Thyroid gland (tissue), 4 donors: ENCODE measurements at places on chromosomes 16 and 17. TPM values are rescaled to one million over a fixed set of nuclear protein-coding genes. Genes with fewer than 3 reads are reported as not detected.
A peak's percentile ranks its signal among the peaks of the same experiment; 100 is the strongest.

- H3K27ac ChIP-seq = no peak overlapping the region
- DNase-seq = no peak
- no peak overlapping the region for H3K4me3 ChIP-seq
- H3K4me1 ChIP-seq = no peaks in the 10 kb centered on the region
- no peaks in the 10 kb centered on the region for H3K27me3 ChIP-seq
These were observed 41.4 kb upstream of the FBXO47 start for GRCh38 chr17:39008633-39009032.

DNA sequence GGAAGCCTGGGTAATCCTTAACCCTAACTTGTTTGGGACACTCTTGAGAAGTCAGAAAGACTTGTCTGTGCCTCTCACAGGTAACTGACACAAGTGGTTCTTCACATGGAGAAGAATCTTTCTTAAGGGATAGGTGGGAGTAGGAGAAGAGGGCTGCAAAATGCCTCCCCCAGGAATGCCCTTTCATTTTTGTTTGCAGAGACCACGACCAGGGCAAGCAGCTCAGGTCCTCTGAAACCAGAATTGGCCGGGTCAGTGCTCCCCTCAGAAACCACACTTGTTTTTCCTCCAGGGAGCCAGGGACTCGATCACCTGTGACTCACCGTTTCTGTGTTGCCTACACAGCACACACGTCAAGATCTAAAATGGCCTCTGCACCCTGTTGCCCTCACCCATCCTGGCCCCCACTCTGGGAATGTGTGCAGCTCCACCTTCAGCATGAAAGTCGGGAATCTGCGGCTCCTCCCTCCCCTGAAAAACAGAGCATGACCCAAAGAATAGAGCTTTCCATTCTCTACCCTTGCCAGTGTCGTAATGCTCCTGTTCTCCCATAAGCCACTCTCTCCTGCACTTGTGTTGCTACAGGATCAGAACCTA lies 36.1 kb downstream of the HNF1B start:
- H3K27ac ChIP-seq = no peak overlapping the region
- H3K36me3 ChIP-seq = no peaks in the 10 kb centered on the region
- H3K4me1 ChIP-seq = no peaks in the 10 kb centered on the region
- H3K27me3 ChIP-seq = no peaks in the 10 kb centered on the region

- H3K27me3 ChIP-seq = no peaks in the 10 kb centered on the region
- DNase-seq = peak; percentile 38
- no peak overlapping the region for H3K27ac ChIP-seq
- no peak overlapping the region for H3K4me3 ChIP-seq
These were observed 20.5 kb downstream of the EFTUD2 start for GRCh38 chr17:44878627-44879221.

GRCh38 chr17:65527857-65528591 lies 33.4 kb downstream of the AXIN2 start:
- peaks cover 1% of the 10 kb centered on the region for H3K36me3 ChIP-seq
- no peaks in the 10 kb centered on the region for H3K27me3 ChIP-seq
- no peak overlapping the region for H3K27ac ChIP-seq
- peaks cover 34% of the 10 kb centered on the region for H3K4me1 ChIP-seq
- DNase-seq = no peak

DNA sequence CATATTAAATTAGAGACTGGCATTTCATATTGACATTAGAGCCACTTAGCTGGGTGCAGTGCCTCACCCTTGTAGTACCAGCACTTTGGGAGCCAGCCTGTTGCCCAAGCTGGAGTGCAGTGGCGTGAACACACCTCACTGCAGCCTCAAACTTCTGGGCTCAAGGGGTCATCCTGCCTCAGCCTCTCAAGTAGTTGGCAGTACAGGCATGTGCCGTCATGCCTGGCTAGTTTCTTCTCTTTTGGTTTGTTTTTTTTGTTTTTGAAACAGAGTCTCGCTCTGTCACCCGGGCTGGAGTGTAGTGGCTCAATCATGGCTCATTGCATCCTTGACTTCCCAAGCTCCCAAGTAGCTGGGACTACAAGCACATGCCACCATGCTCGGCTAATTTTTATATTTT lies 8.7 kb downstream of the PPM1E start:
- H3K4me3 ChIP-seq = no peak overlapping the region
- H3K27me3 ChIP-seq = no peaks in the 10 kb centered on the region
- no peaks in the 10 kb centered on the region for H3K36me3 ChIP-seq
- H3K27ac ChIP-seq = no peak overlapping the region
- no peaks in the 10 kb centered on the region for H3K4me1 ChIP-seq

GRCh38 chr16:89000207-89000959 lies 23.4 kb upstream of the CBFA2T3 start:
- H3K4me1 ChIP-seq = no peaks in the 10 kb centered on the region
- no peak overlapping the region for H3K4me3 ChIP-seq
- no peak for DNase-seq
- H3K27ac ChIP-seq = no peak overlapping the region
- H3K27me3 ChIP-seq = no peaks in the 10 kb centered on the region

DNA sequence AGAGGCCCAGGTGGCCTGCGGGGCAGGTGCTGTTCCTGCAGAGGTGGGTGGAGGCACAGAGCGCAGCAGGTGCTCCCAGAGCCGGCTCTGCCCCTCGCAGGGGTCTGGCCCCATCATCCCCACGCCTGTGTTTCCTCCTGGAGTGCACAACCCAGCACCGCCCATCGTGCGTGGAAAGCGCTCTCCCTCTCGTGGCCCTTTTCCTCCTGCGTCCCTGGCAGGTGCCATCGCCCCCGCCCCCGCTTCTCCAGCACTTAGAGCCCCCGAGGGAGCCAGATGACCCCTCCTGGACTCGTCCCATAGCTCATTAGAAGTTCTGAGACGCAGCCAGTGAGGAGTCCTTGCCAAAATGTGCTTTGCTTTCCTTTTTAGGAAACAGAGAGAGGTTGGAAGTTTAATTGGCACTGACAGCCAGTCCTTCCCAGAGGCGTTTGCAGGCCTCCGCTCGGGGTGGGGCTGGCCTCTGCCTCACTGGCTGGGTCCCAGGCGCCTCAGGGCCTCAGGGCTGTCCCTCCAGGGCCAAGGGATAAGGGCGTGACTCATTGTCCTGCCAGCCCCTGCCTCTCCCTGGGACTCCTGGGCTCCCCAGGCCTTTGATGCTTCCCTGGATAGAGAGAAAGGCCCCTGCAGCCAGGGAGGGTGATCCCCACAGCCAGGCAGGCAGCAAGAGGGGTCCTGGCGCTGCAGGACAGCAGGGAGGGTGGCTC lies 32.2 kb upstream of the CHMP6 start:
- no peaks in the 10 kb centered on the region for H3K36me3 ChIP-seq
- no peaks in the 10 kb centered on the region for H3K4me1 ChIP-seq
- DNase-seq = no peak

DNA sequence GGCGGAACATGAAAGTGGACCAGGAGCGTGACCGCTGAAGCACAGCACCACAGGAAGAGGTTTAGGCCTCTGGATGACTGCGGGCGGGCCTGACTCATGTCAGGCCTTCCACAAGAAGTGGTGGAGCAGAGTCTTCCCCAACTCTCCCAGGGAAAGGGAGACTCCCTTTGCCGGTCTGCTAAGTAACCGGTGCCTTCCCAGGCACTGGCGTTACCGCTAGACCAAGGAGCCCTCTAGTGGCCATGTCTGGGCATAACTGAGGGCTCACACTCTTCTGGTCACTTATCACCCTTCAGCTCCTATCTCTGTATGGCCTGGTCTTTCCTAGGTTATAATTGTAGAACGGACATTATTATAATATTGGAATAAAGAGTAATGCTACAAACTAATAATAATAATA lies 1931.9 kb downstream of the TP53TG3F start:
- no peak overlapping the region for H3K4me3 ChIP-seq
- H3K27me3 ChIP-seq = no peaks in the 10 kb centered on the region
- H3K27ac ChIP-seq = no peak overlapping the region
- no peak for DNase-seq

DNA sequence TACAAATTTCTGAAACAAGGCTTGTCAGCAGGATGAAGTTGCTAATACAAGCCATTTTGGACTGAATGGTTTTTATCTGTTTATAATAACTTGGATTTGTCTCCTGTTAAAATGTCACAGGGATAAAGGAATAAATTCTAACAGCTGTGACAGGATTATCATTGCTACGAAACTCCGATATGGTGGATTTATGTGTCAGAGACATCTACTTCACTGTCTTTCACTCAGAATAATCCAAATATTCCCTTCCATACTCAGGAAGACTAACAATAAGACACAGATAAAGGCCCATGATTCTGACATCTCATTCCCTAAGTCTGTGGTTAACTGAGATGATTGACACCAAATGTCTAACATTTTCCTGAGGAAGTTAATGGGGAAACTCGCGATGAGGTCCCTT lies 529.8 kb upstream of the GOT2 start:
- no peak overlapping the region for H3K27ac ChIP-seq
- no peak overlapping the region for H3K4me3 ChIP-seq
- no peaks in the 10 kb centered on the region for H3K27me3 ChIP-seq

DNA sequence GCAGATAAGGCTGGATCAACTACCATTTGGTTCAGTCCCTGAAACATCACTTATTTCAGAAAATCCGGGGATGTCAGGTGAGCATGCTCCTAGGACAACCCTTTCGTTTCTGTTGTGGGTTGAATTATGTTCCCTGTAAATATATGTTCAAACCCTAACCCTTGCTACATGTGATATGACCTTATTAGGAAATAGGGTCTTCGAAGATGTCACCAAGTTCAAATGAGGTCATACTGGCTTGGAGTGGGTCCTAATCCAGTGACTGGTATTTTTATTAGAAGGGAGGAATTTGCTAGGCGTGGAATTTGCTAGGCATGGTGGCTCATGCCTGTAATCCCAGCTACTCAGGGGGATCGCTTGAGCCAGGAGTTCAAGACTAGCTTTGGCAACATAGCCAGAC lies 21.3 kb downstream of the SNX20 start:
- no peak overlapping the region for H3K4me3 ChIP-seq
- DNase-seq = no peak
- no peaks in the 10 kb centered on the region for H3K27me3 ChIP-seq
- no peak overlapping the region for H3K27ac ChIP-seq
- H3K36me3 ChIP-seq = no peaks in the 10 kb centered on the region

DNA sequence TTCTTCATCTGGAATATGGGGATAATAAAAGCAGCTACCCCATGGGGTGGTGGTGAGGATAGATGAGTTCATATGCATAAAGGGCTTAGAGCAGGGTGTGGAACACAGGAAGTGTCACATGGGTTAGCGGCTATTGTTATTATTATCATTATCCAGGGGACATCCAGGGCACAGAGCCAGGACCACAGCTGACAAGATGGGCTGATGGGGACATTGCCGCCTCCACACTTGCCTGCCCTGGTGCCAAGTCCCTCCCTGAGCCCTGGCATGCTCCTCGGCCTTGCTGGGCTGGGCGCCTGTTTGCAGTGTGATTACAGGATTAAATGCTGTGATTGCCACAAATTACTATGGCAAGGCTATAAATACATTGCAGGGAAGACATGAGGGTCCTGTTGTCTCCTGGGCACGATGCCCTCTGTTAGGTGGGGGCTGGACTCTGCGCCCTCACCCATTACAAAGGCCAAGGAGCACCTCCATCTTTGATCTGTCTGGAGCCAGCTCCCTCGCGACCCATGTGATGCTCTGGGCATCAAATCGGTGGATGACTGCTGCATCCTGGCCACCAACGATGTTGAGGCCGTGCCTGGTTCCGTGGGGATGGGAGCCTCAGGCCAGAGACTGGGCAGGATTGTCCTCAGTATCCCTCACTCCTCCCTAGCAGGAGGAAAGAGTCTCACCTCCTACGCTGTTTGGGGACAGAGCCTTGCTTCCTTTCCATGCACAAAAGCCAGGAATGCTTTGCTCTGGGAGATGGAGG lies 43.2 kb downstream of the PIMREG start:
- no peaks in the 10 kb centered on the region for H3K36me3 ChIP-seq
- no peak overlapping the region for H3K27ac ChIP-seq
- no peak for DNase-seq
- no peak overlapping the region for H3K4me3 ChIP-seq
- no peaks in the 10 kb centered on the region for H3K27me3 ChIP-seq
- H3K4me1 ChIP-seq = no peaks in the 10 kb centered on the region

- no peaks in the 10 kb centered on the region for H3K27me3 ChIP-seq
- DNase-seq = no peak
- H3K4me3 ChIP-seq = no peak overlapping the region
- no peaks in the 10 kb centered on the region for H3K36me3 ChIP-seq
- peaks cover 31% of the 10 kb centered on the region for H3K4me1 ChIP-seq
These were observed 5.4 kb downstream of the CMIP start for GRCh38 chr16:81449899-81450608.

GRCh38 chr16:61228371-61228770 lies 807.9 kb downstream of the CDH8 start:
- H3K27ac ChIP-seq = no peak overlapping the region
- no peak overlapping the region for H3K4me3 ChIP-seq
- H3K4me1 ChIP-seq = no peaks in the 10 kb centered on the region
- no peak for DNase-seq

- DNase-seq = peak; percentile 44
- peaks cover 18% of the 10 kb centered on the region for H3K4me1 ChIP-seq
- H3K36me3 ChIP-seq = no peaks in the 10 kb centered on the region
- H3K27me3 ChIP-seq = no peaks in the 10 kb centered on the region
- peak overlapping the region; percentile 74 for H3K27ac ChIP-seq
These were observed 63.9 kb downstream of the NXN start for GRCh38 chr17:915538-916201.

- no peak overlapping the region for H3K4me3 ChIP-seq
- H3K27ac ChIP-seq = no peak overlapping the region
- DNase-seq = no peak
These were observed 320.9 kb upstream of the CDH5 start for GRCh38 chr16:66045626-66046025.

Gene SMIM36
- total RNA-seq = not detected

Gene CLEC3A
- total RNA-seq = not detected

Gene PRAC1
- total RNA-seq = not detected

Gene CLEC19A
- not detected for total RNA-seq

Gene CFAP97D1
- total RNA-seq = 0.13 TPM

Gene C1QTNF8
- total RNA-seq = not detected

Gene KSR1
- 65.4 TPM for total RNA-seq

Gene PHKG2
- total RNA-seq = 34.1 TPM
